ENCODE measurements at places on chromosomes 3 and 15.

GRCh38 chr3:117165601-117166051 is 456.0 kb downstream of the TUSC7 start:
- DNase-seq, result no peak

- no peak for DNase-seq
Observed at GRCh38 chr15:68042855-68043222, 11.3 kb upstream of the PIAS1 start.

- peak; percentile 41 for DNase-seq
Observed at GRCh38 chr15:83064859-83065258, 2.2 kb downstream of the BTBD1 start.

DNA sequence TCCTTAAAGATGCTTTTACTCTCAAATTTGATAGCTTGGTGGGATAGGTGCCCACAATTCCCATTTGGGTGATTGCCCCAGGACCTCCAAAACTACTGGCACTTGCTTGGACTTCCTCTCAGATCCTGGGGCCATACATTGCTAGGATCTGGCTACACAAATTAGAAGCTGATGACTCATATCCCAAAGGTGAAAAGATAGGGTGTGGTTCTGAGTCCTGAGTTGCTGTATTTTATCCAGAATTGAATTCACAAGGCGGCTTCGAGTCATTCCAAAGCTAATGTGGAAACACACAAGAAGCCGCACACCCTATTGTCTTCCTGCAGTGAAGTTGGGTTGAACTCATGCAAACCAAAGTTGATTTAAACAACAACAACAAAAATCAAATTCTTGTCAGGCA is 53.4 kb downstream of the DUT start:
- DNase-seq, result no peak

DNA sequence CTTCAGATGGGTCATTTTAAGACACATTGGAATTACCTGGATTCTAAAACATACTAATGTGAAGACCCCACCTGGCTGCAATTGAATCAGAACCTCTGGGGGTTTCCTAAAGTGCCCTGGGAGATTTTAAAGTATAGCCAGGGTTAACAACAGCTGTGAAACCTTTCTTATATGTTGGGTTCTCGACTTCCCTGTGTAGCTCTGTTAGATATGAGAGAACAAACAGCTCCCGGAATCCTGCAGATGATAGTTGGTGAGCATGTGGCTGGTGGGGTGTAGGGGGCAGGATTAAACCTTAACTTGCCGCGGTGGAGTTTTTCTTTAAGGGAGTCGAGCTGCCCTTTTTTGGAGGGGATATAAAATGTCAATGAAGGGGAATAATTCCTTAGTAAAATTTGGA is 12.1 kb downstream of the PLCL2 start:
- no peak for DNase-seq

- no peak for DNase-seq
Observed at GRCh38 chr3:65478551-65479500, 559.9 kb downstream of the MAGI1 start.

- no peak for DNase-seq
Observed at GRCh38 chr3:109021556-109021955, 67.9 kb upstream of the GUCA1C start.

DNA sequence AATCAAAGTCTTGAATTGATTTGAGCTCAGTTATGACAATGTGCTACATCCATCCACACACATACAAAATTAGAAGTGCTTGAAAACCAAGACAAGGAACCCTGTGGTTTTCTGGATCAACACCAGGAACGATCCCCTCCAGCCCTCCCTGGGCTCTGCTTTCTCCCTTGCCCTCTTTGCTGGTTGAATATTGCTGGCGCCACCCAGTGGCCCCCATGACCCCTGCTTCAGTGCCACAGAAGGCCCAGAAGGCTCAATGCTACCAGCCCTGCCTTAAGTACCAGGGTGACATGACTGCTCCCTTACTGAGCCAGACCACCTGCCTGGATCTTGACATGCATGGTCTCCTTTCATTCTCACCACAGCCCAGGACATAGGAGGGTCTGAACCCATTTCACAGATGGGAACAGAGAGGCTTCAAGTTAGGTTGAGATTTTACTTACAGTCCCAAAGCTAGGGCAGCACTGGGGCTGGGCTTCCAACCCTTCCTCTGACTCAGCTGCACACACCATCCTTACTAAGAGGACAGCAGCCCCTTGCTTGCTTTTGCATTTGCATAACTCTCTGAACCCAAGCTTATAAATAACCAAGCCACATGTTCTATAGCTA is 15.0 kb downstream of the IL12A start:
- peak; percentile 58 for DNase-seq

DNA sequence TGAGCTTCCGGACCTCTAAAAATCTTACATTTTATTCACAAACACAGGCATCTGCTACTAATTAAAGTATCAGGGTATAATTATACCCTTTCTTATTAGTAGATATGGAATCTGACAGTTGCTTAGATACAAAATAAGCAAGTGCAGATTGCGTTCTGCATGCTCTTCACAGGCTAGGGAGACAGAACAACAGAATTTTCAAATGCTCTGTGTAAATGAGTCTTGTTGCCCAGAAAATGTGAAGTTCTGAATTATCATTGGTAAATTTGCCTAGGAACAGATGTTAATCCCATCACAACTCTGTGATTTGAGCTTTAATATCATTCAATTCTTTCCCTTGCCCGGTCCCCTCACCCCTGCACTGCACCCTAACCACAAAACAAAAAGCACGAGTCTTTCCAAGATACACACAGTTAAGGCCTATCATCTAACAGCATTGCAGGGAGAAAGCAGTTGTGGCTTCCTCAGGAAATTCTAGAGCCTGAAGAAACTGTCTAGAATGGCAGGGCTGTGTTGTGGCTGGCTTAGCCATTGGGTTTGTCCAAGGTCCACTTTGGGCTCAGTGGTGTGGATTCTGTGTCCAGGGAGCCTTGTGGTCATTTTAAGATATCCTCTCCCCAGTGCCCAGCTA is 119.8 kb downstream of the PDCD6IP start:
- DNase-seq, result no peak

GRCh38 chr3:108311797-108312196 is 15.4 kb downstream of the HHLA2 start:
- DNase-seq, result peak; percentile 89

- DNase-seq, result peak; percentile 92
Observed at GRCh38 chr3:50299929-50300680, 900 bp upstream of the HYAL3 start.

GRCh38 chr15:81338170-81339007 is 14.4 kb upstream of the STARD5 start:
- peak; percentile 71 for DNase-seq

DNA sequence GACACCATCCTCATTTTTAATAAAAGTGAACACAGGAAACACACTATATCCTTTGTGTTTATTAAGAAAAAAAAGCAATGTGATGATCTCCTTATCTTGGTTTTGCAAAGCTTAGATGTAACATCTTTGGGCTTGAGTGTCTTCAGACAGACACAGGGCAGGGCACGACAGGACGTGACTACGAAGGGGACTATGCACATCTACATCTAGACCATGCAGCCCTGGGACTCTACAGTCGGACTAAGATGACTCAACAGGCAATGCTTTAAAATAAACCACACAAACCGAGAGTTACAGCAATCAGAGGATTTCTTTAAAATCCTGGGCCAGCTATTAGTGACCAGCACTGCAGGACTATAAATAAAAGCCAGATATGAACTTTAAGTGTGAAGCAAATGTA is 22.8 kb upstream of the TM2D3 start:
- DNase-seq, result peak; percentile 48

GRCh38 chr15:70583006-70583405 is 180.4 kb downstream of the UACA start:
- no peak for DNase-seq

- DNase-seq, result peak; percentile 14
Observed at GRCh38 chr3:43699864-43700263, 9.1 kb downstream of the ABHD5 start.

- DNase-seq, result no peak
Observed at GRCh38 chr15:94056314-94056713, 175.0 kb upstream of the MCTP2 start.

DNA sequence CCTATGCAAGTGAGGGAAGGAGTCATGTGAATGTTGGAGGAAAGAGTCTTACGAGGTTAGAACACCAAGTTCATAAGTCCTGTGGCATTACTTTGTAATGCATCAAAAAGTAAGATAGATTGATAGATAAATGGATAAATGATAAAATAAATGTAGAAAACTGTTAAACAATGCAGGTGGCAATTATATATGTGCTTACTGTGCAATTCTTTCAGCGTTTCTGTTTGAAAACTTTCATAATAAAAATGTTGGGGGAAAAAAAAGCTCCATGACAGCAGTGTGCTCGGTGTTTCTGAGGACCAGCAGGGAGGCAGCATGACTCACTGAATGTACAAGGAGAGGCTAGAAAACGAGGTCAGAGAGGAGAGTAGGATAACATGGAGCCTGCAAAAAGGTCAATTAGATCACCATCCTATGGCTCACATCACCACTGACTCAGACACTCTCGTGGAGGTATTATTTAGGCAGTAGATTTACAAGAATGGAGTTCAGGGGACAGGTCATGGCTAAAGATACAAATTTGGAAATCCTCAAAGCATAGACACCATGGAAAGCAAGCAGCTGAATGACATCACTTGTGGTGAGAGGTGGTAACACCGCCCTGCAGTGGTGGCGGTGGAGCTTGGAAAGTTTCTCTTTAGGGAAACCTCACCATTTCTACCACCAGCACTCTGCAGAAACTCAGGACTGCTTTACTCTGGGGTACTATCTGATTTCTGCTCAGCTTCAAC is 219.8 kb downstream of the CTNNB1 start:
- DNase-seq, result peak; percentile 4

DNA sequence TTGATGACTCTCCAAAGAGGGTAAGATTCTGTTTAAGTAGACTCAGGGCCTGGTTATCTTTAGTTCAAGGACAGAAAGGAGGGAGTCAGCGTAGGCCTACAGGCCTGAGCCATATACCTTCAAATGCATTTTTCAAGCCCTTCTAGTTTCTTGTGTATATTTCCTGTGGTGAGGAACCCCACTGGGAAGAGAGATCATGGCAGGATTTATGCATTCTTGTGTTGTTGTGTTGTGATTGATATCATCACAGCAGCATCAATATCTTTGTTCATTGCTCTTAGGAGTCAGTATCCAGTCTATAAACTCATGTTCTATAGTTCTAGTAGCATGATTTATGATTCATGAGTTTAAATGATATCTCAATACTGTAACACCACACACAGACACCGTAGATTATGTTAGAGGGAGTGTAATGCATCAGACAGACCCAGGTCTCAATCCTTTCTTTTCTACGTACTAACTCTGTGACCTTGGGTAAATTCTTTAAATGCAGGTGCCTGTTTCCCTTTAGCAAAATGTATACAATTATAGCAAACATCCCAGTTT is 427.5 kb downstream of the PDCD6IP start:
- DNase-seq, result no peak

- DNase-seq, result no peak
Observed at GRCh38 chr3:16888356-16888755, 3.6 kb downstream of the PLCL2 start.

- no peak for DNase-seq
Observed at GRCh38 chr3:156553705-156554356, 1.1 kb downstream of the SSR3 start.

GRCh38 chr3:120449701-120450599 is 842 bp downstream of the FSTL1 start:
- no peak for DNase-seq

GRCh38 chr3:111681661-111682426 is 86.7 kb upstream of the ZBED2 start:
- no peak for DNase-seq

- DNase-seq, result peak; percentile 89
Observed at GRCh38 chr15:90249203-90249863, at the start of gene TTLL13. Gene TTLL13 (plus strand): TSS chr15:90249556. CDS start chr15:90250631, 1,075 bp downstream.

DNA sequence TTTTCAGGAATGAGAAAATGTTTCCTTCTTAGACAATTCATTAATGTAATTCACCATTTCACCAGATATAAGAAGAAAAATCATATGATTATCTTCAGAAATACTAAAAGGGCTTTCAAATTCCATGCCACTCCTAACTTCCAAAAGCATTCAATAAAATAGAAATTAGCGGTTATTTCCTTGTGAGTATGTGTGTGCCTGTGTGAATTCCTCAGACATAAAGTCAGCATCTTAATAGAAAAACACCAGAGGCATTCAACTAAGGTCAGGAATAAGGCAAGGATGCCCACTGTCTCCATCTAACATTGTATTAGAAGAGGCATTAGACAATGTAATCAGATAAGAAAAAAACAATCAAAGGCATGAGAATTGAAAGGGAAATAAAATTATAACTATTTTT is 88.4 kb downstream of the PLCH1 start:
- no peak for DNase-seq

DNA sequence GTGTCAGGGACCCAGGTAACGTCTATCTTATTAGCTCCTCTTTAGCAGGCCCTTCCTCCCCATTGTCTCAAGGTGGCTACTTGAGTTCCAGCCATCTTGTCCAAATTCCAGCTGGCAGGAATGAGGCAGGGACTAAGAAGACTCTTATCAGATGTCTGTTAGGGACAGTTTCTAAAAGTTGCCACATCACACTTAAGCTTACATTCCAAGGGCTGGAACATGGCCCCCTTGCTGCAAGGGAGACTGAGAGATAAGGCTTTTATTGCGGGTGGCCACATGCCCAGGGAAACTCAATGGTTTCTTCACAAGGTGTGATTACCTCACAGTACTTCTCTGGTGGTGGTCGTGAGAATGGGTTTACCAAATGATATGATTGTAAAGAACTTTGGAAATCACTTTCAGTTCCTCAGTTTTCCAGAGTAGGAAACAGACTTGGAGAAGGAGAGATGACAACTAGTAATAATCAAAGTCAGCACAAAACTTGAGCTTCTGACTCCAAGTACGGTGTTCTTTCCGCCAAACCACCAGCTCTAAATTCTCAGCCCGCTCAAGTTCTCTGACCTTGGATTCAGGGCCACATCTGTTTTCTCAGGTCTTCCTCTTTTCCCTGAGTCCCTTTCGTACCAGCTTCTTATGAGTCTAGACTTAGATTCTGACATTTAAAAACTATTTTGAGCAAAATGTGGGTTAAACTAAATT is 14.2 kb downstream of the PDIA5 start:
- peak; percentile 61 for DNase-seq

DNA sequence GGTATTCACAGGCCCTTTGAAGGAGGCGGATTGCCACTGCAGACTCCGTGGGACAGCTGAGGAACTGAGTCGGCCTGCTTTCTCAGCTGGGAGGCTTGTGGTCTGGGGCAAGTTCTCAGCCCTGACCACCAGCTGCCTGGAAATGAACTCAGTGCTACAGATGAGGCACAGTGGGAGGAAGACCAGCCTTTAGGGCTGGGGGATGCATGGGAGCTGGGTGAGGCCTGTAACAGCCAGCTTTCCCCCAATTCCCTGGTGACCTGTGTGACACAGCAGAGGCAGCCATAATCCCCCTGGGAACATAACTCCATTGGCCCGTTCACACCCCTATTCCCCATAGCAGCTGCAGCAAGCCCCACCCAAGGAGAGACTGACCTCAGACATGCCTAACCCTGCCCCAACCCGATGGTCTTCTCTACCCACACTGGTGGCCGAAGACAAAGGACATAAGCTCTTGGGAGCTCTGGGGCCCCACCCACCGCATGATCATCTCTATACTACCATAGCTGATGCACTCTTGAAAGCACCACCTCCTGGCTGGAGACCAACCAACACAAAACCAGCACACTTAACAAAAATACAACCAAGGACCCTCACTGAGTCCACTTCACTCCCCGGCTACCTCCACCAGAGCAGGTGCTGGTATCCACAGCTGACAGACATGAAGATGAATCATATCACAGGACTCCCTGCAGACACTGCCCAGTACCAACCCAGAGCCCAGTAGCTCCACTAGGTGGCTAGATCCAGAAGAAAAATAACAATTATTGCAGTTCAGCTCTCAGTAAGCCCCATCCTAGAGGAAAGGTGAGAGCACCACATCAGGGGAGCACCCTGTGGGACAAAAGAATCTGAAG is 24.9 kb downstream of the ZMAT3 start:
- DNase-seq, result peak; percentile 1
